Right lung (tissue), 10 donors: ENCODE measurements at places on chromosomes 2 and 18.

DNA sequence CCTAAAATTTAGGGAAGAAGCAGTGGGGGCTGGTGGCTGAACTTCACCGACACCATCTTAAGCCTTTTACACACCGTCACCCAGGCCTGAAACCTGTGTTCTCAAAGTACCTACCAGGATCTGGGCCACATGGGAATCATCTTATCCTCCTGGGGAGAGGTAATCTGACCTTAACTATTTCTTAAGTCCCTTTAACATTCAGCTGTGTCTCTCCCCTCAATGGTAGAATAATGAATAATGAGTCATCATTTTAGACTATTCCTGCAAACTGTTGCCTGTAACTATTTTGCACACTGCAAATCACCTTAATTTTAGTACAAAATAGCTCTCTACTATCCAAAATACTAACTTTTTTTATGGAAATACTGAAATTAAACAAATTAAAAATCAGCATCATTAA is 149.4 kb upstream of the KLF7 start:
- no peak for DNase-seq

- peak; percentile 86 for DNase-seq
These were observed 76.1 kb upstream of the PMAIP1 start for GRCh38 chr18:59823596-59824195.

DNA sequence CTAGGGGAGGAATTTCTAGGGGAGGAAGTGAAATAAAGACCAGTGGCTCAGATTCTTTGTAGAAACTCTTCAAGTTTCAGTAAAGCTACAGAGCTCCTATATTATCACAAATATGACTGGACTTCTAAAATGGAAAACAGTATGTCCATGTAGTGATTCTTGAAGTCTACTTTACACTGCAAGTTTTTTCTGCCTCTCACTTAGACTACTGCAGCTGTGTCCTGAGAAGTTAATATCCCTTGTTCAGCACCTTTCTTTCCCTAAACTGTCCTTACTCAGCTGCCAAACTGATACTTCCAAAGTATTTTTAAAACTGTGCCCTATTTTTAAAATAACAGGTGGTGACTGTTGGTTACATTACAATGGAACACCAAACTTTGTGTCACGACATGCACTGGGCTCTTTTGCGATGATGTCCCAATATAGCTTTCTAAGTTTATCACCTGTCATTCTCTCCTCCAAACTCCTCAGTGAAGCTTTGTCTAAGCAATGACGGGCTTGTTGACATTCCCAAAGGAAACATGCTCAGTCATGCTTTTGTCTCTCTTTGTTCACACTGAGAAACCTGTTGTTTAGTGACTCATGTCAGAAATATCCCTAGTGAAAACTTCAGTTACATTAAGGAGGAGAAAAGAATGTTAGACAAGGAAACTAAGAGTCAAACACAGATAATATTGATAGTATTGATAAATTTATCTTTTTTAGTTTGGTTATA is 341.1 kb downstream of the ARL6IP6 start:
- no peak for DNase-seq

GRCh38 chr18:46588971-46589660 is 67.9 kb downstream of the LOXHD1 start:
- DNase-seq, result no peak

DNA sequence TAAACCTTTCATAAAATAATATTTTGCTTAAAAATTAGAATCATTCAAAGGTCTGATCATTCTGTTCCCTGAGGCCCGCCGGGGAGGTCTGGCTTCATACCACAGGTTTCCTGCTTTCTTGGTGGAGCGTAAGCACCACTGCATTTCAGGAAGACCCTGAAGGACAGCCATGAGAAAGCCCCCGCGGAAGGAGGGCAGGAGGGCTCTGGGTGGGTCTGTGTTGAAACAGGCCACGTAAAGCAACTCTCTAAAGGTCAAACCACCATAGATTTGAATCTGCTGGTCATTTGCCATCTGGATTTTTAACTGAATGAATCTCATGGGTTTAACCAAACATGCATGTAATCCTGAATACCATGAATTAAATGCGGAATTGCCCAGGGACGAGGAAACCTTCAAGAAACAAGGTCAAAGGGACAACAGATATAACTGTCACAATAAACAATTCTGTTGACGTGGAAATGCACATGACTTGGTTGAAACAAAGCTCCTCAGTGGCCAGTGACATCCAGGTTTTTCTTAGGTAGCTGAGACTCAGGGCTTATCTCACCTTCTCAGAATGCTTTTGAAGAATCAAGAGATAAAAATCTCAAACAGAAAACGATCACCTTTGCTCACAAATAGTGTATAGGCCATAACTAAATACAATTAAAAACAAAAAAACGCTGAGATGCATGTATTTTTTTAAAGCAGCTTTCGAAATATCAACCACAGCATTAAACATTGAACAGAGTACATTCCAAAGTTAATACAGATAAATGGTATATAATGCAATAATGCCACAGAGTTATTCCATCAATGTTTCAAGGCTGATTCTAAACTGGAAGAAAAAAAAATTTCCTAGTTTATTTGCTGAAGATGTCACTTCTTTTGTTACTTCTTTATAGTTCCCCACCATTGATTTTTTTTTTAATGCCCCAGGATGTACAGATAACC is 193.2 kb downstream of the BCL2 start:
- DNase-seq, result no peak

GRCh38 chr2:133077269-133077822 is 407.3 kb upstream of the LYPD1 start:
- peak; percentile 81 for DNase-seq

- no peak for DNase-seq
These were observed 37.1 kb downstream of the MEMO1 start for GRCh38 chr2:31973665-31974064.

GRCh38 chr2:203327901-203328759 is at the start of gene ABI2:
ABI2 (plus strand) TSS chr2:203328394; CDS start chr2:203328515, 121 bp downstream.
- peak; percentile 94 for DNase-seq

DNA sequence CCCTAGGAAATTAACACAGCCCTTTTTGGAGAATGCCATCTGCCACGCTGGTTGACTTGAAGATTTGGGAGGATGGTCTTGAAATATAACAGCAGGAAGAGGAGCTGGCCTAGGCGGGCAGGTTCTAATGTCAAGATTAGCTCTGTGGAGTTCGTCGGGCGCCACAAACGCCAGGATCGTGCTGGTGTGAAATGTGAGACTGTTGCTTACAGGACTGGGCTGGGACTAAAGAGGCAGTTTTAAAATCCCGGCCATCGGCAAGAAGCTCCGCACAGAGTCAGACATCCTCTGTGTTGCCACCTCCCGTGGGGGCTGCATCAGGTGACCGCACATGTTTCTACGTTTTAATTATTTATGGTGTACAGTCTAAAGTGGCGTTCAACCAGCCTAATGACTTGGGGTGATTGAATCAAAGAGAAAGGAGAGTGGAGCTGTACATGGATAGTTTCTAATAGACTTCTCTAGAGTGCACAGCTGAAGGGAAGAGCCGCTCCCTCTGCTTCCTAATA is 99.4 kb upstream of the BCL11A start:
- DNase-seq, result no peak

- DNase-seq, result no peak
These were observed 71.9 kb upstream of the LYPD6 start for GRCh38 chr2:149258531-149258930.

DNA sequence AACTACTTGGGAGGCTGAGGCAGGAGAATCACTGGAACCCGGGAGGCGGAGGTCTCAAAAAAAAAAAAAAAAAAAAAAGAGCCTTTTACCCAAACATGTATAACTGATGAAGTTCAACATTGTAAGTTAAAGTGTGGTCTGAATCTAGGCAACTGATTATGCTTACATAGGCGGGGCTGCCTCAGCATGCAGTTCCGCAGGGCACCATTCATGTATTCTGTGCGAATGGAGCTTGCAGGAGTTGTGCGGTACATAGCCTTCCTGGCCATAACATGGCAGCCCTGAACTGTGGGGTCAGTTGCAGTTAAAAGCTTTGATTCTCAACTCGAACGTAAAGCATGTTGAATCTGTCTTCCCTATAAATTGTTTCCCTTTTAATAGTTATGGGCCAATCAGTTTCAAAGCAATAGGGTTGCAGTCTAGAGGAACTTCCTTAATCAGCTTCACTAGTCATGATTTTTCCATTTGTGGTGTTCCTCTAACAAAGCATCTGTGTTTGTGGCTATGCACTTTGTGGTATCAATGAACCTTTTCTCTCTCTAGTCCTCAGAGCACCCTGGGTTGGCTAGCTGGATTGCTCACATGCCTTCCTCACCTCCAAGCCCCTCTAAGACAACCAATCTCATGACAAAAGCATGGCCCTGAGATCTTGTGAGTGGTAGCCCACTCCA is 30.6 kb upstream of the CEP68 start:
- no peak for DNase-seq

GRCh38 chr2:213247566-213247965 is 36.7 kb upstream of the SPAG16 start:
- no peak for DNase-seq

DNA sequence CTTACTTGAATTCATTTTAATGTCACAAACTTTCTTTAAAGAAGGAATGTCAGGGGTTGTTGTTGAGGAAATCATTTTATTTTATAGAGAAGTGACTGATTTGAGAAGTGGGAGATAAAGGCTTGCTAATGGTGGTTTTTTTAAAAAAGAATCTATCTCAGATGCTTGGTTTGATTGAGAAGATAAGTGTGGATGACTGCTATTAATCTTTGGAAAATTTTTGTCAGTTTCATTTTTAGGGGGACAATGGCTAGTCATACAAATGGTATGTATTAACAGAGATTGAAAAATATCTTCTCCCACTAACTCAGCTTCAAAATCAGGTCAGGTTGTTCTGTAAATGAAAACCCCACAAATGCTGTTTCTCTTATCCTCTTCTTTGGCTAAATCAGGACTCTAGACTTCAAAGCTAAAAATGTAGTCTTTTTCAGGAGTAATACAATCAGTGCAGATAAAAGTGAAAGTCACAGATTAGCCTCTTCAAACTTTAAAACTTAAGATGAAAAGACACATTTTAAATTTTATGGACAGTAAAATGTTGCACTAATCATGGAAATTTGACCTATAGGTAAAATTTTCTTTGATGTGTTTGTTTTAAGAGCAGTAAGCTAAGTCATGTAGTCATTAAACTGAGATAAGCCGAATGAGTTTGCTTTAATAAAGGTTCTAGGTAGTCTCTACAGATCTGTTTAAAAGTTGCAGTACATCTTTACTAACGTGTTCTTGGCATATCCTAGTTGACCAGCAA is 674.2 kb upstream of the VRK2 start:
- DNase-seq, result no peak

GRCh38 chr2:219782737-219783348 is 155.4 kb downstream of the SLC4A3 start:
- no peak for DNase-seq

DNA sequence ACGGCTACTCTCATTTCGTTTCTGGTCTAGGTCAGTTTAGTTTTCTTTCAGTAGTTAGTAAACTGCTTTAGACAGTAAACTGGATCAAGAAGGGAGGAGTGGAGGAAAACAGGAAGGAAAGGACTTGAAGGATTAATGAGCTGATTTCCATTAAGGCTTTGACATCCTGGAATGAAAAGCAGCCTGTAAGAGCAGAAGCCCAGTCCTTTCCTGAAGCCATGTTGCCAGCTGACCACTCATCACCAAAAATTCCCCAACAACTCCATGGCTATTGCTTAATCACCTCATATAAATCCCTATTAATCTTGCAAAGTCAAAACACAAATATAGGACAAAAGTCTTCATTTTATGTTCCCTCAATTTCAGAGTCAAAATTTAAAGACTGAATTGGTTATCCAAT is 113.7 kb upstream of the ZFP36L2 start:
- no peak for DNase-seq

DNA sequence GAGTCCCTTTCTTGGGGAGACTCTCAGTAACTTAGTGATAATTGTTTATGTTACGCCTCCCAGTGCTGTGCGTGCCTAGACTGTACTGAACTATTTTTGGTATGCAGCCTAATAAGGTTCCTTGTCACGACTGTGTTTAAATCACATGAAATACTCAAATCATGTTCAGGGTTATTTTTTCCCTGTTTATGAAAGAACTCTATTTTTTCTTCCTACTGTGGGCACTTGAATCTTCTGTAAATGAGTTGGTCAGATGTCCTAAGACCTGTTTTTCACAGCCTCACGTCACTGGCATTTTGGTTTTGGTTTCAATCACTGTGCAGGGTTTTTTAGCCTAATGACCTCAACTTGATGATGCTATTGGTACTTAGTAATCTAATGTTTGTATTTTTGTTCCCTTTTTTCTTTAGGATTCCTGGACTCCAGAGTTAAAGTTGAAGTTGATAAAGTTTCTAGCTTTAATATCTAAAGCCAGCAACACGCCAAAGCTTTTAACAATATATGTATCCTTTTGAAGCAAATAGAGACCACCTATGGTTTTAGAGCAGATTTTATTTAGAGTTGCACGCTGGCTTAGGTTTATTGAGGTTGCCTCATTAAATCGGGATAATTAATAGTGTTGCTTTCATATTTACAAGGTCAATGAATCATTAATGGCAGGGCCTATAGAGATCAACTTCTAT is 24.0 kb downstream of the ARMC9 start:
- no peak for DNase-seq
